ENCODE measurements at places on chromosomes 1 and 21.

DNA sequence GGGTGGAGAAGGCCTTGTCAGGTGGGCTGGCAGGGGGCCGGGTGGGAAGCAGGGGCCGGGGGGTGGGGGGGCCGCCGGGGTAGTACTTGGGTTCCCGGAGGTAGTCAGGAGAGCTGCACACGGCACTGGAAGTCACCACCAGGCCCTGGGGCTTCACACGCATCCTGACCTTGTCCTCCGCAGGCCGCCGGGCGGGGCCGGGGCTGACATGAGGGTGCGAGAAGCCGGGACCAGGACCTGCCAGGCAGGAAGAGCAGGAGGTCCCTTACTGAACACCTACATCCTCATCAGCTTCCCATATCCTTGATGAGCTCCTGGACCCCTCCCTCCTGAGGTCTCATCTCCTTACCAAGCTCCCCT is 52.0 kb downstream of the AHDC1 start:
- DNase-seq = no peak

DNA sequence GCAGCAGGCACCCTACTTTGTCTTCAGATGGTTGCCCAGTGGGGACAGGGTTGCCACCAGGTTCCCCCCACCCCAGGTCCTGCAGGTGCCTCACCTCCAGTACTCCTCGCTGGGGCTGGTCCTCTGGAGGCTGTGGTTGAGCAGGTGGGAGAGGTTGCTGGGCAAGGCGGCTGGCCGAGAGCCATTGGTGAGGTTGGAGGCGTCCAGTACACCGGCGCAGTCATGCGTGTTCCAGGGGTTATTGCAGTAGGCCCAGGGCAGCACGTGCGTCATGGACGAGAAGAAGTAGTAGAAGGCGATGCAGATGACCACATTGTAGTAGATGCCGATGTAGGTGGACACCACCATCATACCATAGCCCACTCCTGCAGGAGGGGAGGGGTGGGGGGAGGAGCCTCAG is 16.9 kb downstream of the CCDC24 start:
- no peak for DNase-seq

GRCh38 chr1:83509301-83509781 is 489.6 kb downstream of the TTLL7 start:
- DNase-seq = no peak

DNA sequence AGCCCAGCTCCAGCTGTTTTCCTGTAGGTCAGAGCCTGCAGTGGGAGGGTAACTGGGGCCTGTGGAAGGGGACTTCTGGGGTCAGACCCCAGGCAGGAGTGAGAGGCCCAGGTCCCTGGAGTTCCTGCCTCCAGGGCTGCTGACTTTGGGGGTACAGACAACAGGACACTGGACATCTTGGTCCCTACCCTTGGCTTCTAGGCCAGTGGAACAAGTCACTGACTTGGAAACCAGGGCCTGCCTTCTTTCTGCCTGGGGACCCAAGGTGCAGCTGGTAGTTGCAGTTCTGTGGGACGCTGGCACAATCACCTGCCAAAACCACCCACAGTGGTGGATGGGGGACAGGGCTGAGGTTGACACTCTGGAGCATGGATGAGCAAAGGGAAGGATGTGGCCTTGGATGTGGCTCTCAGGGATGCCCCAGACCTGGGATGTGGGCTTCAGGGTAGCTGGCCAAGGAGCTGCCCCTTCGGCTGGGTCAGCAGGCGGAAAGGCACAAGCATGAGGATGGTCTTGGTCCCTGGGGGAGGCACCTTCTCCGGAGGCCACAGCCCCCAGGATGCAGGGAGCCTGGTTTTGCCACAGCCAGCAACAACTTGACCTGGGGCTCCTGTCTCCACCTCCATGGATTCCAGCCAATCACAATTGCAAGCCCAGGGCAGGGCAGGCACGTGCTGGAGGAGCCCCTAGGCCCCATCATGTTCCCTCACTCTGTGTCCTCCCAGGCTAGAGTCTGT is 5.8 kb downstream of the JMJD4 start:
- DNase-seq = no peak

- no peak for DNase-seq
These were observed 179.9 kb upstream of the FGGY start for GRCh38 chr1:59116920-59117542.

GRCh38 chr1:4090976-4091660 is 191.0 kb upstream of the C1orf174 start:
- no peak for DNase-seq

GRCh38 chr1:179327679-179328078 is 34.1 kb downstream of the SOAT1 start:
- no peak for DNase-seq

GRCh38 chr1:56146449-56146848 is 432.9 kb downstream of the PLPP3 start:
- no peak for DNase-seq

GRCh38 chr1:106681939-106682522 is 374.4 kb upstream of the PRMT6 start:
- no peak for DNase-seq

DNA sequence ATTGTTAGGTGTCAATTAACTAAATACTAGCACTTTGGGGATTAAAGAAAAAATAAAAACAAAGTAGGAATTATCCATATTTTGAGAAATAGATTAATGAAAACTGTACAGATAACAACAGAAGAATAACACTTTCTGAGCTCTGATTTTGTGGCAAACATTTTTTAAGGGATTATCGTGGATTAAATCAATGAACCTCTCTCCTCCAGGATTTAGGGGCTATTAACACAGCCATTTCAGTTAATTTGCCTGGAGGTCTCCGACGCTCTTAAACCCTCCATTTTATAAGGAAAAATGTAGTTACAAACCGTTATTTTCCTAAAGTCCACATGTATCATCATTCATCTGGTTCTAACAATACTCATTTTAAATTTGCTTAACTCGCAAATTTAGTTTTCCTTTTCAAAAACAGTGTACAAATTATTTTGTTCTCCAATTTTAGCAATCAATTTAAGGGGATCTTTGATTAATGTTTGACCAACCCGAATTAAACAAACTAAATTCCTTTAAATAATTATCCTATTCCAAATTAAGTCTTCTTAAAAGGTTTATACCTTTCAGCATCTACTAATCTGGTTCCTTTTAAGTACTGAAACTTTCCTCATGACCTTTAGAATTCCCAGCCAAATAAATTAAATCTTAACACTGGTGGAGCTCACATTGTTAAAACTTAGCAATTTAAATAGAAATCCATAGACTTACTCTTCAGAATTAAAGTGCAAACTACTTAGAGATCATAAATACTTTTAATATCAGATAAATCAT is 30.7 kb upstream of the RNF187 start:
- no peak for DNase-seq

DNA sequence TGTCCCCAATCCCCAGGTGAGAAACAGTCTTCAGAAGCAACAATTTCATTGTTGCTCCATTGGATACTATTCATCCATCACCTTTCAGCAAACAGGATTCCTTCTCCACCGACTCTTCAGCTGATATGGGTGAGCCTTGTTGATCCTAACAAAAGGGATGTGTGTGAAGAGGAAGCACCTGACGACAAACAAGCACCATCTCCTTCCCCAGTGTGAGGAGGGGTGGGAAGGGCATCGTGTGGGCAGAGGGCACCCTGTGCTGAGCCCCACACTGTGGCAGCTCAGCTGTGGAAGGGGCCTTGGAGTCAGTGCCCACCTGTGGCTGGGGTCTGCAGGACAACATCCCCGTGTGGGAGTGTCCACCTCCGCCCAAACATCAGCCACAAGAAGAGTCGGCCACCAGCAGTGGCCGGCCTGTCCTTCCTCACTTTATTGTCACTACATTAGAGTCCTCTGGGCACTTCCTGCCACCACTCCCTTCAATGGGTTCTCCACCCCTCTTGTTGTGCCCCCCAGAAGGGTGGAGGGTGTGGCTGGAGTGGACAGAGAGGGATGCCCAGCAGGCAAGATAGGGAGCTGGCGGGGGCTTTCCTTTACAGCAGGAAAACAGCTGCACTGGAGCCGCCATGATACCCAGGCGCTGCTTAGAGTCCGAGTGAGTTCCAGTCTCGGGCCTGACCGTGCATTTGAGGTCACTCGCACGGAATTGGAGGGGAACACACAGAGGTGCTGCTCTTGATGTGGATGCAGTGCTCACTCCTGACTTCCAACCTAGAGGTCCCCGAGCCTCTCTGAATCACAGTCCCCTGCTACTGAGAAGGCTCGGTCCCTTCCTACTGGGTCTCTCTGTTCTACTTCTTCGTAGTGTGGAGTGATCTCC is 40.9 kb downstream of the VPS26C start:
- DNase-seq = no peak

DNA sequence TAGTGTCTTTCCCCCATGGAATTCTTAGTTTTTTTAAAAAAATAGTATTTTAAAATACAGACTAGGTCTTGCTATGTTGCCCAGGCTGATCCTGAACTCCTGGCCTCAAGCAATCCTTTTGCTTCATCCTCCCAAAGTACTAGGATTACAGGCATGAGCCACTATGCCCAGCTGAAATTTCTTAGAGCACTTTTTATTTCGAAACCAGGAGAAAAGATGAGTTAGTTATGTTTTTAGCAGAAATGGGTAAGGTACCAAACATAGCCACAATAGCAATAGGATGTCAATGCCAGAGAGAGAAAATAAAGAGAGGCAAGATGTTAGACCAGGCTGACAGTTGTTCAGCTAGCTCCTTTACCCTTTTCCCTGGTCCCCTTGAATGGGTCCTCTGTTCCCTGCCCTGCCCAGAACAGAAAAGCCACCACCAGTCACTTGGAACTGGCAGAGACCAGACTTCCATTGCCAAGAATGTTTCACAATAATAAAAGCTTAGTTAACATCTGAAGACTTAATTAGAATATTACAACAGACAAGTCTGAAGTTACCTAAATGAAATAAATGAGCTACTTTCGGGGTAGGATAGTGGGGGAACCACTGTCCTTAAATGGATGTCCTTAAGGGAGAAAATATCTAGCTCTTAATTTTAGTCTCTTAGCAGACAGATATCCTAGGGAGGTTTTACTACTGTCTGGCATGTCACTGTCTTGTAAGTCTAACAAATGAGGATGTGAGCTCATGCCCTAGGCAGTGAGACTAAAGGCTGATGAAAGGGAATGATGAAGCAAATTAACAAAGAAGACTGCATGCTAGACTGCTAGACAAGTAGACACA is 54.3 kb downstream of the ABL2 start:
- DNase-seq = no peak

GRCh38 chr1:171998711-171999110 is 157.4 kb downstream of the DNM3 start:
- DNase-seq = no peak

DNA sequence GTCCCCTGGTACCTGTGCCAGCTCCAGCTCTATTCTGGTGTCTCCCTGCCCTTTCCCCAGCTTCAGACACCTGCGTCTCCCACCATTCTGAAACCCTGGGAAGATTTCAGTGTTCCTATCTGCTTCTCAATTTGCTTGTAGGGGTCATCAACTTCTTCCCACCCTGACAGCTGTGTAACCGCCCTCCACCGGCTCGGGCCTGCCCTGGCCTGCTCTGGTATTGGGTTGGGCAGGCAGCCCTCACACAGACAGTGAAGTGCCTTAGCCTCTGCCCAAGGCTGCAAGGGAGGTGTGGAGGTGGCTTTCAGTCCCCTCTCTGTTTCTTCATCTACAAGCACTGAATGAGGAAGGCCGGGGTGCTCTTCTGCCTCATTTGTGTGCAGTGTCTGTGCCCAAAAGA is 97.2 kb downstream of the LAMC2 start:
- DNase-seq = no peak

- no peak for DNase-seq
These were observed 25.2 kb downstream of the ACKR1 start for GRCh38 chr1:159229896-159230295.

GRCh38 chr1:199041173-199041914 is 402.5 kb downstream of the PTPRC start:
- no peak for DNase-seq

GRCh38 chr1:208192995-208193394 is 51.2 kb downstream of the PLXNA2 start:
- DNase-seq = no peak

DNA sequence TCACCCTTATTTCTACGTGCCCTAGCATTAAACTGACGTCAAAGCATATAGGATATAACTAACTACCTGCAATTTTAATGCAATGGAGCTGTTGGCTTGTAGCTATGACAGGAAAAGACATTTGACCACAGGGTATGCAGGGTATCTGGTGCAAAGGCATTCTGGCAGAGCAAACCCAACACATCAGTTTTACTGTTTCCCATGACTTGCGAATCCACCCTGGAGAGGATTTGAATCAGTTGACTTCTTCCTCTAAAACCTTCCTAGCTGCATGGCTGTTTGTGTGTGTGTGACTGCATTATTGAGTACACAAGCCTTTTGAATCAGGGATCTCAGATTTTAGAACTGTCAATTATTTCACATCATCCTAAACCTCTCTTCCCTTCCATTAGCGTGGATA is 41.7 kb upstream of the SYT14 start:
- no peak for DNase-seq

DNA sequence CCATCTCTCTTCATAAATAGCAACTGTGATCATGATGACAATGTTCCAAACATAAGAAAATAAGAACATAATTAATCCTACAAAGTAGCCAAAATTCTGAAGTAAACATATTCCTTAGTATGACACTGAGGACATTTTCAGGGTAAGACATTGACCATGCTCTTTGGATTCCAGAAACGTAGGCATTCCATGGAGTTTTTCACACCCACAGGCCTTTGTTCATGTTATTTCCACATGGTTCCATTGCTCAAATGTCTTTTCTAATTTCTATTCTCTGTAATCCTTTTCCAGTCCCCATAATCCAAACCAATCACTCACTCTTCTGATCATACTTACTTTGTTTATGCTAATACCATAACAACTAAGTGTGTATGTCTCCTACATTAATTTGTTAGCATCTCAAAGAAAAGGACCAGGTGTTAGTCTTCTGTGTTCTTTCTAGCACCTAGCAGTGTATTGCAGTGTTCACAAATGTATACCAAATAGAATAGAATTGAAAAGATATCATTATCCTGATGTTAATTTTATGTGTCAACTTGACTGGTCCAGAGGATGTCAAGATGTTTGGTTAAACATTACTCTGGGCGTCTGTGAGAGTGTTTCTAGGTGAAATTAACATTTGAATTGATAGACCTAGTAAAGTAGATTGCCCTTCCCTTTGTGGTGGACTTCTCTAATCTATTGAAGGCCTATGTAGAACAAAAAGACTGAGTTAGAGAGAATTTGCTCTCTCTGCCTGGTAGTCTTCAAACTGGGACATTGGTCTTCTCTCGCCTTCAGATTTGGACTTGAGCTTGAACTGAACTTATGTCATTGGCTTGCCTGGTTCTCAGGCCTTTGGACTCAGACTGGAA is 516.6 kb downstream of the PTPRC start:
- DNase-seq = no peak

DNA sequence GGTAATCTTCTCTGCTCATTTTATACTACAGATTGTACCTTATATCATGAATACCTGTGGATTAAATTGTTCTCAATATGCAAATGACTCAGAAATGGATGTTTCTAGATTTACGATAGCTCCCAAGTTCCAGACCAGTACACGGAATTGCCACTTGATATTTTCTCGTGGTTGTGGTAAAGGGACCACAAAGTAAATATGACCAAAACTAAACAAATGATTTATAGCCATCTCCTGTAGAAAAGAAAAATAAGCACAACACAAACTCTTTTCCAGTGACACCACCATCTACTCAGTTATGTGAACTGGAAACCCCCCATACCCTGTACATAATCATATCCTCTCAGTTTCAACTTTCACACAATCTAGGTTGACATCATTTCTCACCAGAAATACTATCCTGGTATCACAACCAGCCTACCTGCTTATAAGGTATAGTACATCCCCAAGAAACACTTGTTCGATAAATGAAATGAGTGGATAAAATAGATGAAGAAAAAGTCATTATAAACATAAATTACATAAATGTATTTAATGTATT is 172.3 kb downstream of the ADGRL4 start:
- DNase-seq = no peak

All from stimulated activated CD8-positive, alpha-beta memory T cell treated with anti-CD3 and anti-CD28 coated beads, Interleukin-12 subunit alpha, Interleukin-12 subunit beta, amount 100 ng/mL, for 4 hours (primary cell).